Left hindlimb (tissue), 1 donor: ENCODE measurements at places on chromosomes 11 and 22.
A peak's percentile ranks its signal among the peaks of the same experiment; 100 is the strongest.

DNA sequence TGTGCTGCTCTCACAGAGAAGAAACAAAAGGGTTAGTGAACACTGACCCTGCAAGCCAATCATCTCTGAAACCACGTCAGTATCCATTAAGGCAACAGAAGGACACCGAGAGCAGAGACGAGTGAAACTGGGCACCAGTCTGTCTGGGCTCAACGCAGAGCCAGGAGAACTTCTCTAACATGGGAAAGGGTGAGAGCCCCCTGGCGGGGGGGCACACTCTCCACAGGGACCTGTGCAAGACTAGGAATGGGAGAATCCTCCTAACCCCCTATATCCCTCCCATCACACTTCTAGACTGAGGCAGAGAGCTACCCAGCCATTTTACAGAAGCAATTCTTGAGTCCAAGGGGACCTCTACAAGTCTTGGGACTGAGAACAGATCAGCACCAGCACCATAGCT is 285.8 kb downstream of the SOX6 start:
- no peak for DNase-seq

DNA sequence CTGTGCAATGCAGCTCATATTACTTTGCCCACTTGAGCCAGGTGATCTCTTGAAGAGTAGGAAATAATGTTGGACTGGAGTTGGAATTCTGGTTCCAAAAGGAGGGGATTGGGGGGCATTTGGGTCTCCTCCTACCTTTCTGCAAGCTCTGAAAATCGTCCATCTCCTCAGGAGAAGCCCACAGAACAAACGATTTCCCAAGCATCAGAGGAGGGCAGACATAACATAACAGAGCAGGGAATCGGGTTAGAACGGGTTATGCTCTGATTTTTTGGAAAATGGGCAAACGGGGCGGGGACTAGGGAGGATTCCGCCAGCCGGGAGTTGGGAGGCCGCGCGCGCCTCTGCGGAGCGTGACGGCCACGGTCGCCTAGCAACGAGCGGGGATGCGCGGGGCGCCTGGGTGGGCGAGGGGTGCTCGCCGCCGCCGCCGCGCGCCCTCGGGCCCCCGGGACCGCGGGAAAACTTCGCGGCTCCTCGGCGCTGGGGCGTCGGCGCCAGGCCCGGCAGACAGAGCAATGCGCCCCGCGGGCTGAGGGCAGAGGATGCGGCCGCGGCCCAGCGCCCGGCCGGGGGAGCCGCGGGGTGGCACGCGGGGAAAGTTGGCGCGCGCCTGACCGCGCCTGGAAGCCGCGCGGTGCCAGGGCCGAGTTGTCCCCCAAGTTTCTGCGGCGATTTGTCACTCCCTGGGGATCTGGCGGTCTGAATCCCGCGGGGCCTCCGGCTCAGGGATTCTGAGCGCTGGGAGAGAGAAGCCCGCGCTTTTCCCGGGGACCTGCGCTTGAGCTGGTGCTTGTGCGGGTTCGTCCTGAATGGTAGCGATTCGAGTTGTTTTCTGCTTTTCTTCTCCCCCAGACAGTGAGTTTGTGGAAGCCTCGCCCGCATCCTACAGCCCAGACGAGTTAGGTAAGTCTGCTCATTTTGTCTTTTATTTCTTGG is 27.8 kb upstream of the AMOTL1 start:
- peak; percentile 81 for DNase-seq

DNA sequence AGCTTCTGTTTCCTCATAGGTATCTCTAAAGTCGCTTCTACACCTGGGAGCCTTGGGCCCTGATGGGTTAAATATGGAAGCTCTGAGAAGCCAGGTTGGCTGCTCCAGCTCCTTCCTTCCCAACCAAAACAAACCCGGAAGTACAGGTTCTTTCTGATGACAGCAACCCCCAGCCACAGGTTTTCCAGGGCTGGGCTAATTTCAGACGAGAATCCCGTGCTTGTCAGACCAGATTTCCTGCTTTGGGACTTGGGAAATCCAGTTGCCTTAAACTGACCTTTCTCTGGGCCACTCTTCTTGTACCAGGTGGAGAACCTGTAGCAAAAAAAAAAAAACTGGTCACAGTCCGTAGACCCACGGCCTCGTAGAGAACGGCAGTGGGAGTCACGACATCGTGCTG is 51.9 kb downstream of the RBX1 start:
- DNase-seq = no peak

DNA sequence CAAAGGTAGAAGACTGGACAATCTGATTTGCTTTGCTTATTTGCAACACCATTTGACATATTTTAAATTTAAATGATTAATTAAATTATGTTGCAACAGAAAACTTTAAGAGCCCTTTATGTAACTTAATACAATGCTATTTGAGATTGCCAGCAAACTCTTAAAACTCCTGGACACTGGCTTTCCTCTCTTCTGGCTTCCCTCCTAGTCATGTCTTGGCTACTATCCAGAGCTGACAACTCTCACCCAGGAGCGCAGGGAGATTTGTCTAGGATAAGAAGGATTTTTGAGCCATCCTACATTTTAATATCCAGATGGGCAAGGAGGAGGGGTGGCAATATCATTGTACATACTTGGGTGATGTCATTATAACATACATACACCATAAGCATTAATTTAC is 134.3 kb downstream of the ELP4 start:
- DNase-seq = no peak

DNA sequence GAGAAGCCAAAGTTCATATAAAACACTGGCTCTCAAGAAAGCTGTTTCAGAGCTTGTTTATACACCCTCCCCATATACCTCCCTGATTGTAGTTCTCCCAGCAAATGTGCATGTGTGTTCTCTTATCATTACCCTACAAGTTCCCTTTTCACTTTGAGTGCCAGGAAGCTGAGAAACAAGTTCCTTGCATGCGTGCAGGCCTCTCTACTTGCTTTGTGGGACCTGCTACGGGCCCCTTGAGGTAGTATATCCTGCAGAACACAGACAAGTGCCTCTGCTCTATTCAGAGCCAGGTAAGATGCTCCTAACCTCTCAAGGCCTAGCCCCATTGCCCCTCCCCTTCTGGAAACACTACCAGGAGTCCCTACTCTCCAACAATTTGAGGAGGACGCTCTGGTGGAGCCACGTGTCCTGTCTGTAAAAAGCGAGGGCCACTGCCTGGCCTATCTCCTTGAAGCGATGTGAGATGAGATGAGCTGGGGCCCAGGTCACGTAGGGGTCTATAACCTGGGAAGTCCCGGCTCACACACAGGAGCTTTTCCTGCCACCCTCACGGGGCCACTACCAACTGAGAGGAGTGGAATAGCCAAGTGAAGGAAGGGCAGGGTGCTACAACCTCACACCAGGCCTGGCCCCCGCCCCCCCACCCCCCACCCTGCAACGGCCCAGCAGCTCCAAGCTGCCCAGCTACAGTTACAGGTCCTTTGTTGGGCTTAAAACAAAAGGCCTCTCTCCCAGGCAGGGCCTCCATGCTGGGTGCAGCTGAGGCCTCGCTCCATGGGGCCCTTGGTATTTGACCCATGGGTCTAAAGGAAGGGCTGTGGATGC is 2.6 kb upstream of the ATP5MGL start:
- no peak for DNase-seq

DNA sequence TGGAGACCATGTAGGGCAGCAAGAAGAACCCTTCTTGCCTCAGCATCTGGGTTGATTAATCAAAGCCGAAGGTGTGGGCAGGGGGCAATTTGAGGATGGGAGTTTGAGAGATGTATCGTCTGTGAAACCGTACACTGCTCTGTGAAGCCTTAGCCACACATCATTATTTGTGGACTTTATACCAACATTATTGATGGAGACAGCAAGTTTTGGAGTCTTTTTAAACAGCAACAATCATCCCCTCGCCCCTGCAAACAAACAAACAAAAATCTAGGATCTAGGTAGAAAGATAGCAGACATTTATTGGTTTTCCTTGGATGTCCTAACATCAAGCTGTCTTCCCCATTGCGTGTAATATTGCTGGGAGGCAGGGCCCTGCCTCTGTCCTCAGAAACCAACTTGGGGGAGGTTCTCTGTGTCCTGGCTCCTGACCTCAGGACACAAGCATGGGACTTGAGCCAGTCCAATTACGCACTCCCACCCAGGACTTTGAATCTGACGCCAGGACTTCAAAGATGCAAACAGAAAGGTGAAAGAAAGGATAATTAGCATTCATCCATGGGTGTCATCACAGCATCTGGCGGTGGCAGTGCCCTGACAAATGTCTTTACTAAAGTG is 61.6 kb upstream of the PLET1 start:
- DNase-seq = no peak

- DNase-seq = no peak
These were observed 94.0 kb downstream of the AMBRA1 start for GRCh38 chr11:46499821-46500220.
